ENCODE measurements at places on chromosomes 5 and 9.

- DNase-seq = no peak
Measured at GRCh38 chr5:136563489-136563888, 198.1 kb upstream of the TRPC7 start.

GRCh38 chr9:109986521-109986991, 206.6 kb downstream of the PALM2AKAP2 start:
- DNase-seq = no peak

DNA sequence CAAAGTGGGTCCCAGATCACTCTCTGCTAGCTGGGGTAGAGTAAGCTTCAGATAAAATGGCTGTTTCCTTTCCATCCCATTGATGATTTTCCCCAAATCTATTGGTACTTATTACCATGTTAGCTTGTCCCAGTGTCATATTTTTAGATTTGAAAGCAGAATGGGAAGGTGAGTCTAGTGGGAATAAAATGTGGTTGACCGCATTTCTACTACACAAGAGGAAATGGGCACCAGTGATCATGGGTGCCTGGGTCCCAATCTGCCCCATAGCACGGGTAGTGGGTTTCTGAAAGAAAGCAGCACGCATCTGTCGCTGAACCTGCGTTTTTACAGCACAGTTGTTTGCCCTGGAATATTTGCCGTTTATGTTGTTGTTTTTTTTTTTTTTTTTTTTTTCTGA, 20.1 kb downstream of the DAPK1 start:
- DNase-seq = no peak

DNA sequence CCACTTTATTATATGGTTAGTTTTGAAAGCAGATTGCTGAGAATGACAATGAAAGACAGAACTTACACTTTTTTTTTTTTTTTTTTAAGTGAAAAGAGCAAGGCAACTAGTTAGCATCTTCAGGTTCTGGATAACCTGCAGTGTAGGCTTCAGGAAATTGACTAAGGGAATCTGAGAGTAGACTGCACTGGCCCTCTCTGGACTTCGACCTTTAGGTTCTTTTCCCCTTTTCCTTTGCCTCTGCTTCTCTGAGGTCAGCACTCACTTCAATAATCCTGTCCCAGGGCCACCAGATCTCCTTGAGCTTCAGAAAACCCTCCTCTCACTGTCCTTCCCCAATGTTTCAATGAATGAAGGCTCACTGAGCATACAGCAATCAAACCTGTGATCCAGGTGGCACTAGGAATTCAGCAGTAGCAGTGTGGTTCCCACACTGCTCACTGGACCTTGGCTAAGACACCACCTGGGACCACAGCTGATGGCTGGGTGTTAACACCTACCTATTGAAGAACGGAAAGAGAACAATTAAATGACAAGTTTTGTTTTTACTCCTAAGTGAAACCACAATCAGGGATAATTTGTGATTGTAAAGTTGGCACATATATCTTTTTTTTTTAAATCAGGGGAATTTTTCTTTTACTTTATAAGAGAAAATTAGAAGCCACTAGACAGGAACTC, 85.8 kb upstream of the IL6ST start:
- no peak for DNase-seq

DNA sequence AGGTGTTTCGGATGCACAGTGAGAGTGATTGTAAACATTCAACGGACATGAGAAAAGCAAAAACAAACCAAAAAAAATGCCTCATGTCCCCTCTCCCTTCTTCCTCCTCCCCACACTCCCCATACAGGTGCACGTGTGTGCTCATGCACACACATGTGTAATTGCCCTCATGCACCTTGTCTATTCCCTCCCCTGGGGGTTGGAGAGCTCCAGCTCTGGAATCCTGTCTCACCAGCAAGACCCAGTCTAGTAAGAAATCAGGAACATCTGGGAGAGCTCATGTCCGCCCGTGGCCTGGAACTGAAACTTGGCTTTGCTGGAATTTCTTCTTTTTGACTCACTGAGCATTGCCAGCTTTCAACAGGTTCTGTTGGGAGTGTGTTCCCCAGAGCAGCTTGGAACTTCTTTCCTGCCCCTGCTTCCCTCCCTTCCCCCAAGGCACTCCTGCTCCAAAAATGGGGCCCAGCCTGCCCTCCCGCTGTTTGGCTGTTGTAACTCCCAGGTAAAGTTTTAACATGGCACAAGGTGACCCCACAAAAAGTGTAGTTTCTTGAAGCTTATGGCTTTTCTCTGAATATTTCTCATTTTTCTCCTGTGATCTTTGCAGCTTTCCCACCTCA, 190.1 kb downstream of the NR3C1 start:
- no peak for DNase-seq

GRCh38 chr5:7910738-7911428, 41.9 kb downstream of the MTRR start:
- no peak for DNase-seq

DNA sequence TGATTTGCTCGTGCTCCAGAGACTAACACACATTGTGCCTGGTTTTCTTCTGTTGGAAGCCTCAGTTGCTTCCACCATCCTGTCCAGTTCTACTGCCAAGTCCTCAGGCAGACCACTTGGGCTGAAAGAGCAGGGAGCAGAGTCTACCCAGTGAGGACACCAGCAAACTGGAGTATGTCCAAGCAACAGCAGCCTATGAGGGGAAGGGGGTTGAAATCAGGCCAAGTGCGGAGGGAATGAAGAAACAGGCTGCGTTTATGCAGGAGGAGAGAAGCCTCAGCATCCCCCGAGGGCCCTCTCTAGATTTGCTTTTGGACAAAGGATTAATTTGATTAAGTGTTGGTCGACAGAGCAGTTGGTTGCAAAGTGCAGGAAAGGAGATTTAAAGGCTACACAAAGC, 14.5 kb downstream of the DOCK2 start:
- no peak for DNase-seq

DNA sequence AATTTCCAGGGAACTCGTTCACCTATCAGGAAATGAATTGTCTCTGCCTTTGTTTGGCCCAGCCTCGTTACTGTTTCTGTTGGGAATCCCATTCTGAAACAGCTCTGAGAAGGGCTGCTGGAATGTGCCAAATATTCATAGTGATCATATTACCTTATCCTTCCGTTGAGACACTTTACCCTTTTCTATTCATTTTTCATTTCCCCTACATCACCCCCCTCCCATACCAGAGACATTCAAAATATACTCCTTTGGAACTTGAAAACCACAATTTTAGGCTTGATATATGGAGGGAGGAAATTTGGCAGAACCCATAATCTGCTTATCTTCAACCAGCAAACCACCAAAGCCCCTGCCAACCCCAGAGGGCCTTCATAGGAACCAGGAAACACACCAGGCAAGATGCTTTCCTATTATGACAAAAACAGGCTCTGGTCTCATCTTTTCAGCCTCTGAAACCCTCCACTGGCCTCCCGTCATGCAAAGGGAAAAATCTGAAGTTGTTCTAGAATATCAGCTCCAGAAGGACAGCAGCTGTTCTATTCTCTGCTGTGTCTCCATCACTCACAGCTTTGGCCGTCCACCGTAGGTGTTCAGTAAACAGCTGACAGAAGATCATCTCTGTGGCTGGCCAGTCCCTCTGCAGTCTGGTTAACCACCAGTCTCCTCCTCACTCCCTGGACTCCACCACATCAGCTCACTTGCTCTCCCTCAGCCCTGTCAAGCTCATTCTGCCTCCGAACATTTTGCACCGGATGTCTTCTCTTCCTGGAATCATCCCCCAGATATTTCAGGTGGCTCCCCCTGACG, 217.2 kb upstream of the WWC1 start:
- DNase-seq = no peak

GRCh38 chr9:115262952-115263351, 145.0 kb upstream of the TNC start:
- DNase-seq = no peak

- no peak for DNase-seq
Measured at GRCh38 chr9:78865737-78866136, 568.8 kb downstream of the PSAT1 start.

DNA sequence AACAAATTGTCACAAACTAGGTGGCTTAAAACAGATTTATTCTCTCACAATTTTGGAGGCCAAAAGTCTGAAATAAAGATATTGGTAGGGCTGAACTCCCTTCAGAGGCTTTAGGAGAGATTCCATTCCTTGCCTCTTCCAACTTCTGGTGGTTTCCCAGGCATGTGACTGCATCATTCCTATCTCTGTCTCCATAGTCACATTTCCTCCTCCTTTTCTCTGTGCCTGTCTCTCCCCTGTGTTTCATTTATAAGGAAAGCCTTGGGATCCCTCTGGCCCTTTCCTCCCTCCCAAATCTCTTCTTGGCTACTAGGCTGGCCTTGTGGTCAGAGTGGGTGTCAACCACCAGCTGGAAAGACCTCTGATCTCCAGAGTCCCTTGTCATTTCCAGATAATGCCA, 78.2 kb downstream of the SNX18 start:
- no peak for DNase-seq

- DNase-seq = no peak
Measured at GRCh38 chr9:34927061-34927460, 31.0 kb upstream of the PHF24 start.

DNA sequence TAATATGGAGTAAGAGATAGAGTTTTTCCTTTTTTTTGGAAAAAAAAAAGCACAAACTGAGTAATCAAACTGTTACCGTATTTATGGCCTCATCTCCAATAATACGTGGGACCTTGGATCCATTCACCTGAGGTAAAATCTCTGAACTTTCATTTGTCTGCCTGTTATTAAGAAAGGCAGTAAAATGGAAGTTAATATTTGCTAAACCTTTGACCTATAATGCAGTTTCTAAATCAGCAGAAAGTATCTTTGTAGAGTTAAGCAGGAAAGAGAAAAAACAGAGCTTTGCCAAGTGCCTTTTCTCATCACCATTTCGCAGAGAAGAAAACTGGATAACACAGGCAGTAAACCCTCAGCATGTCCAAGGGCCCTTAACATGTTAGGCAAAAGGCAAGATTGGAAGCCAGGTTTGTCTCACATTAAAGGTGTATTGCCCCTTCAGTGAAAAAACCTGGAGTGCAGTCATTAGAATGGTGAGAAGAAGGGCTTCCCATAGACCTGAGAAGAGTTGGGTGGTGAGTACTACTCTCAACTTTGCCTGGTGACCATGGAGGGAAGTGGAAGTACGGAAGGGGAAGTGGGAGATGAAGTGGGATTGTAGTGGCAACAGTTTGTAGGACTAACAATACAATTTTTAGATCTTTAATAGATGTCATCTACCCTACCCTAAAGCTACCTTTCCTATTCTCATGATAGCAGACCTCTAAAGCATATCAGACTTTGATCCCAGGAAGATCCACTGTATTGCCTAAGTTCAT, 65.4 kb upstream of the GRAMD2B start:
- no peak for DNase-seq

GRCh38 chr5:144333336-144333920, 162.8 kb downstream of the KCTD16 start:
- DNase-seq = no peak

DNA sequence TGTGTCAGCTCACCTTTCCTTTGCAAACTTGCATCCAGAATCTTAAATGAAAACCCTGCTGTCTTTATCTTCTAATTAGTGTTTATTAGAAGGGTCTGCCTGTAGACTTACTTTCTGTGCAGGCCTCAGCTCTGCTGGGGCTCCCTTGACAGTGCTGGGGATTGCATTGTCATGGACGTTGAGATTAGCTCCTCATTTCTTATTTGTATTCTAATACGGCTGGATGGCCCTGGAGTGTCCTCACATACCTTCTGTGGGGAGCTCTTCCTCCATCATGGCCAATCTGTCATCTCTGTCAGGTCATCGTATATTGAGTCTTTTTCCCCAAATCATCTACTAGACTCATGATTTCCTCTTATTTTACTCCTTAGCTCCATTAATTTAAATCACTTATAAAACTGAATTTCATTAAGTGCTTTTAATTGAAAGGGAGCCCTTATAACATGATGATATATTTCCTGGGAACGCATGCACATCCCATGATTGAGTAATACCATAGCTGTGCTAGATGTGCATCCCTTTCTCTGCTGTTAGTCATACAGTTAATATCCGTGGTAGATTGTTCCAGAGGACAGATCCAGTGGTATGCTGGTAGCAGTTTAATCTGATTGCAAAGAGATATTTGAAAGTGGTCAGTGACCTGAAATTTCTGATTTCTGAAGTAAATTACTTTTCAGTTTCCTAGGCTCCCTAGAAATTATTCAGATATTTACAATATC, 61.6 kb downstream of the ICE1 start:
- no peak for DNase-seq

DNA sequence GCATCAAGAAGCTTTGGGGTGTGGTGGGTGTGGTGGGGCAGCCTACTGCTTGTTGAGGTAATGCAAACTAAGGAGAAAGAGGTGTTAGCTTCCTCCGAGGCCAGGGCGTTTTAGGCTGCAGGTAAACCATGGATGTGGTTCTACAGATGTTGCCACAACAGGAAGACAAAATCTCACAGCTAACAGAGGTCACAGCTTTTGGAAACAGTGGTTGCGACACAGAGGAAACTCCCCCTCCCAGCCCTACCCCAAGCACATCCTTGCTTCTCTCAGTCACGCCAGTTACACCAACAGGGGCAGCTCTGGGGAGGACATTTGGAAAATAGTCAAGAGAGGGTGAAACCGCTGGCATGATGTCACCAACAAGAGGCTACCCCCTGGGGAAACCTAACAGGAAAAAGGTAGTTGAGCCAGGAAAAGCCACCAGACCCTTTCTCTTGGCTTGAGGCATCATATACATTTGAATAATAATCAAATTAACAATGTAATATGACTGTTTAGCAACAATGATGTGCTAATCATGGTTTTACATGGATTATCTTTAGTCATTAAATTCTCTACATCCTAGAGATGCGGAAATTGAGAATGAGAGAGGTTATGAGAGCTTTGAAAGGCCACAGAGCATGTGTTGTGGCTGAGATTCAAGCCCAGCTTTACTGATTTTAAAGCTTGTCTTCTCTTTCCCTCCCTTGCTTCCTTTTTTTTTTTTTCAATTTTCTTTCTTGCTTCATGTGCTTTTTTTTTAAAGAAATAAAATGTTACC, 82.2 kb upstream of the IL12B start:
- DNase-seq = no peak

- peak; percentile 8 for DNase-seq
Measured at GRCh38 chr9:33785914-33786313, 9.4 kb upstream of the PRSS3 start.

DNA sequence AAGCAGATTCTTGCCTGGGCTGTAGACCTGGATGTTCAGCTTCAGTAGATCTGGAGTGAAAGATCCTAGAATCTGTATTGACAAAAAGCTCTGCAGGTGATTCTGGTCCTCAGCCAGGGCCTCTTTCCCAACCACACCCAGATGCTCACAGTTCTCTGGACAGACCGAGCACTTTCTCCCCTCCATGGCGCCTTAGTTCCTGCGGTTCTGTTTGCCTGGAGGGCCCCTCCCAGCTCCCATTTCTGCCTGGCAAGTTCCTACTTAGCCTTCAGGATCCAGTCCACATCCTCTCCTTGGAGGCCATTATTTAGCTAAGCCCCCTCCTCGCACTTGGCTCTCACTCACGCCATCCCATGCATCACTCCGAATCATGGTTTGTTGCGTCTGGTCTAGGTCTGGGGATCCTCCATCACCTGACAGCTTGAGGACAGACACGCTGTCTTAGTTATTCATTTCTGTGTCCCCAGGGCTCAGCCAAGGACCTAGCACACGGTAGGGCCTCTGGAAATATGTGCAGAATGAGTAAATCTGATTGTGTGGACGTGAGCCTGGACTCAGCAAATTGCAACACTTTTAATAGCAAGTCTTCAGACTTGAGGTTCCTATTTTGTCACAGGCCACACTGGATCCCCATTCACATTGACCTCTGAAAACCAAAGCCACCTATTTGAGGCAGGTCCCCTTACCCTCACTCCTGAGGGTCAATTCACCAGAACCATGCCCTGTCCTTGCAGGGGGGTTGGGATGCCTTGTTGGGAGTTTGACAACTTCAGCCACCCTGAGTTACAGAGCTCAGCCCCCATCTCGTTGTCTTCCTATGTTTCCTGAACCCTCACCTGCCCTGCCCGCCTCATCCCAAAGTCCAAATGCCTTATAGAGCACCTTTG, 50.7 kb downstream of the COL15A1 start:
- no peak for DNase-seq
